Activated CD4-positive, alpha-beta T cell treated with anti-CD3 and anti-CD28 coated beads, Interleukin-2, amount 10 ng/mL, durations not matched to agents 7 days and 5 days (primary cell): ENCODE measurements at places on chromosomes 1 and 21. TPM values are rescaled to one million over a fixed set of nuclear protein-coding genes. Genes with fewer than 3 reads are reported as not detected.
A peak's percentile ranks its signal among the peaks of the same experiment; 100 is the strongest.

C1orf185 gene
- not detected for total RNA-seq

OPTC gene
- not detected for total RNA-seq

PRUNE1 gene
- total RNA-seq, result 18.8 TPM

MASP2 gene
- not detected for total RNA-seq

SLC1A7 gene
- not detected for total RNA-seq

LCE2B gene
- not detected for total RNA-seq

AQP10 gene
- not detected for total RNA-seq

CFAP107 gene
- total RNA-seq, result not detected

DCST2 gene
- 0.50 TPM for total RNA-seq

PACC1 gene
- total RNA-seq, result 9.0 TPM

MTX1 gene
- total RNA-seq, result 32.8 TPM

OR6K6 gene
- total RNA-seq, result not detected

GRCh38 chr1:22485431-22485830, 33.8 kb downstream of the ZBTB40 start:
- no peak for DNase-seq

DNA sequence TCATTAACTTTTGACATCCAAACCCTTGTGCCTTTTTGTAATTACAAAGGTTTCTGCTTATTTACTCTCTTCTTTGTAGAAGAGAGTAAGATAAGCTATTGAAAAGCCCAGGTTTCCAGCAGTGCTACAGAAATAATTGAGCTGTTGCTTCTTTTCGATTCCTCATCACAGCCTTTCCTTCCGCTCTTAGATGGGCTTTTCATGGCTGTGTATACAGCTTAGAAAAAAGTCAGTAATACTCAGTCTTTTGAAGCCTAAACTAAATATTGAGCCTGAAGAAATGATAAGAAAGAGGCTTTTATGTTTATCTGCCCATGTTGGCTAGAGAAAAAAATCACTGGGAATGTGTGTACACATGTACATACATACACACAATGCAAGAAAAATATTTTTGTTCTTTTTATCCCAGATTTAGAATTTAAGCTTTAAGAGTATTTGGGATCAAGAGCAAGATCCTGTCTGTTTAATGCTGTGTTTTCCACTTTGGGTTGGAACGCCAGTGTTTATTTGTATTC, 172.4 kb downstream of the VPS13D start:
- DNase-seq, result no peak

- DNase-seq, result no peak
These were observed 50.8 kb upstream of the COL24A1 start for GRCh38 chr1:86207323-86207722.

DNA sequence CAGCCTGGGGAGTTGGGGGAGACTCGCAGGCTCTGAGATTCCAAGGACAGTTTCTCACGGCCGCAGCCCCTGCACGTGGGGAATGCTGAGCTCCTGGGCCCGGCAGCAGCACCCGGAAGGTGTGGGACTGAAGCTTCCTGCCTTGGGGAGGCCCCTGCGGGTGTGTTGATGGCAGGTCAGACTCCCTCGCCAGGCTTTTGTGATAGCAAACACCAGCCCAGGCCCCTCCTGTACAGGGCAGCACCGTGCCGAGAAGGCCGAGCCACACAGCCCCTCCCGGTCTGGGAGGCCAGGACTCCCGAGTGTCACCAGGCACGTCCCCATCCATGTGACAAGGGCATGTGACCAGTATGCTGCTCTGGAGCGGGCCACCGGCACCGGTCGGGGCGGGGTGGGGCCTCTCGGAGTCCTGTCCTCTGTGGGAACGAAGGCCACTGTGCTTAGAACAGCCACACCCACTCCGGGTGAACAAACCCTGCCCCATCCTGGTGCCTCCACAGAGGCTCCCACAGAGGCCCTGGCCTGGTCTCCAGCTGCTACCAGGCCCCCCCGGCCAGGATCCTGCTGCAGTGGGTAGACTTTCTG, 31.1 kb upstream of the ARHGEF16 start:
- DNase-seq, result no peak

- DNase-seq, result peak; percentile 47
These were observed 63.9 kb downstream of the CD247 start for GRCh38 chr1:167454304-167454893.

DNA sequence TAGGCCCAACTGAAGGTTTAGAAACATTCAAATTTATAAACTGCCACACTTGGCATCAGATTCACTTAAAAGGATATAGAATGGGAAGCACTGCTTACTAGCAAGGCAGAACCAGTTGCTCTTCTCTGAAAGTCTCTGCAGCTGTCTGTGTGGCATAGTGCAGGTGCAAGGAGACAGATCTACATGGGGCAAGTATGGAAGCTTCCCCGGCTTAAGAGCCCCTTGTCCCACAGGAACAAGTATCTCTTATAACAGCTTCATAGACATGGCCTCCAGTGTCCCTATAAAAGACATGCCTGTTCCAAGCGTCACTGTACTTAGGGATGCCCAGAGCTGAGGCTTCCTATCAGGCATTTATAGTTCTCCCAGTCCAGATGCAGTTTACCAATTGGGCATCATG, 26.5 kb downstream of the ZBTB8B start:
- DNase-seq, result no peak

- no peak for DNase-seq
These were observed 111.4 kb downstream of the UCK2 start for GRCh38 chr1:165938844-165939243.

GRCh38 chr1:201530741-201531531, 8.0 kb upstream of the NAV1 start:
- DNase-seq, result peak; percentile 39

- peak; percentile 61 for DNase-seq
These were observed 45.3 kb upstream of the ARHGEF10L start for GRCh38 chr1:17494114-17494729.

GRCh38 chr1:16249596-16250241, 12.7 kb upstream of the CPLANE2 start:
- DNase-seq, result no peak

DNA sequence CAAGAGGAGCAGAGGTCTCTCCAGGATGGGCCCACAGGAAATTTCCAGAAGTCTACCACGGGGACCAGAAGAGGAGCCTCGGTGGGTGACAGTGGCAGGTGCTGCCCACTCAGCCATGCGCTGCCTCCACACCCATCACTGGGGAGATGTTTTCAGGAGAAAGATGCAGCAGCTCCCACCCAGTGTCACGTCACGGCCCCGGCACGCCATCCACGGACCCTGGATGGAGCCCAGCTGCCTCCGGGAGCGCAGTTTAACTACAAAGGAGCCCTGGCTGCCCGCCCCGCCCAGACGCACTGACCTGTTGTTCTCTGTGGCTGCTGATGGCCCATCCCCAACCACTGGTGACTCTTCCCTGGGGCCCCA, 6.8 kb downstream of the TSPEAR start:
- no peak for DNase-seq

DNA sequence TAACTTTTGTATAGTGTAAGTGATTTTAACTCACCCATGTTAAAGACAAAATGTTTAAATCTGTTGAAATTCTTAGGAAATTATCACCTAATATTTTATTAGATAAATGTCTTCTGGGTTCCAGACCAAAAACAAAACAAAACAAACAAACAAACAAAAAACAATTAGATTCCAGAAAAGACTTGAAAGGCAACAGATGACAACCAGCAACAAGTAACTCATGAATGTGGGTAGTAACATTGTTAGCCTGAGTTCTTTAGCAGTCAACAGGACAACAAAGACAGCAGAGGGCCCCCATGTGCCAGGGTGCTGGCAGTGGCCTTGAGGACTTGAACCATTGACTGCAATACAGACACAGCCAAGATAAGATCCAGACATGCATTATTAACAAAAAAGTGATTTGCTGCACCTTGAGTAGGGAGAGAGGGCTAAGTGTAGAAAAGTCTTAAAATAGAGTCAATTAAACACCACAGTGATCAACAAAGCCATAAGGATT, 2.4 kb upstream of the CD247 start:
- DNase-seq, result no peak

DNA sequence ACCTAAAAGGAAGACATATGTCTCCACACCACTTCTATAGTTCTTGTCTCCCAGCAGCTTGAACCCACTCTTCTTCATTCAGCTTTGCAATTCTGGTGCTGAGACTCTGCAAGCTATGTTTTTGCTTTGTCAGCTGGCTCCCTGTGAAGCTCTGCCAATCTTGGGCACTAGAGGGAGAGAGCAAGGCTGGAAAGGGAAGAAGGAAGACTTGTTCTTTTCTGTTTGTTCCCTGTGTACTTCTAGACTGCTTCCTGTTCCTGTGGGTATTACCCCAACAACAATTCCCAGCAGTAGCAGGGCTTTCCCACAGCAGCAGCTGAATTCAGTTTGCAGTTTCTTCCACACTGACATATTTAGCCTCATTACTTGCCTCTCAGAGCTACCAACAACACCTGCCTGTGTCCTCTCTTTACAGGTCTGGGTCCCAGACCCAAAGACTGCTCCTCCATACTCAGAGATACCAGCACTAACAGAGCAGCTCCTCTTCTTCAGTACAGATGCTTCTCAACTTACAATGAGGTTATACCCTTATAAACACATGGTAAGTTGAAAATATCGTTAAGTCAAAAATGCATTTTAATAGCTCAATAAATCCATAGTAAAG, 275.2 kb upstream of the NEGR1 start:
- DNase-seq, result no peak

GRCh38 chr1:109627692-109628399, 8.2 kb downstream of the AMPD2 start:
- peak; percentile 5 for DNase-seq

- DNase-seq, result peak; percentile 35
These were observed 40.1 kb downstream of the DSTYK start for GRCh38 chr1:205171369-205171768.

GRCh38 chr1:22288593-22289241, 145.8 kb upstream of the WNT4 start:
- DNase-seq, result no peak

DNA sequence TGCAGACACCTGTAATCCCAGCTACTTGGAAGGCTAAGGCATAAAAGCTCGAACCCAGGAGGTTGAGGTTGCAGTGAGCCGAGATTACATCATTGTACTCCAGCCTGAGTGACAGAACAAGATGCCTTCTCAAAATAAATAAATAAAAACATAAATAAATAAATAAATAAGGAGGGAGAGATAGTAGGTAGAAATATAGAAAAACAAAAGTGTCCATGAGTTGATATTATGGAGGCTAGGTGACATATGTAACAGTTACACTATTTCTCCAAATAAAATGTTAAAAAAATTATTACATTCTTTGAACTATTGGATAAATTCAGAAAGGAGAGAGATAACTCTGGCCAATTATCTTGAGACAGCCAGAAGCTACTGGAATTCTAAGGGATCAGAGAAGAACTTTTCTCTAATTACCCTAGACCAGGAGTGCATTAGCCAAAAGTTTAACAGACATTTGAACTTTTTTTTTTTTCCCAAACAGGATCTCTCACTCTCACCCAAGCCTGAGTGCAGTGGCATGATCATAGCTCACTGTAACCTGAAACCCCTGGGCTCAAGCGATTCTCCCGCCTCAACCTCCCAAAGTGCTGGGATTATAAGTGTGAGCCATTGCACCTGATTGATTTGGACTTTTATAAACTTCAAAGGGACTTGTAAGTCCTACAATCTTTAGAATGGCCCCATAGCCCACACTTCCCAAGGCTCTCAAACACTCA, 17.6 kb downstream of the SYNJ1 start:
- no peak for DNase-seq

GRCh38 chr1:48450505-48450904, 21.5 kb downstream of the SPATA6 start:
- DNase-seq, result no peak

GRCh38 chr1:58031416-58031815, 515.1 kb downstream of the OMA1 start:
- DNase-seq, result no peak

DNA sequence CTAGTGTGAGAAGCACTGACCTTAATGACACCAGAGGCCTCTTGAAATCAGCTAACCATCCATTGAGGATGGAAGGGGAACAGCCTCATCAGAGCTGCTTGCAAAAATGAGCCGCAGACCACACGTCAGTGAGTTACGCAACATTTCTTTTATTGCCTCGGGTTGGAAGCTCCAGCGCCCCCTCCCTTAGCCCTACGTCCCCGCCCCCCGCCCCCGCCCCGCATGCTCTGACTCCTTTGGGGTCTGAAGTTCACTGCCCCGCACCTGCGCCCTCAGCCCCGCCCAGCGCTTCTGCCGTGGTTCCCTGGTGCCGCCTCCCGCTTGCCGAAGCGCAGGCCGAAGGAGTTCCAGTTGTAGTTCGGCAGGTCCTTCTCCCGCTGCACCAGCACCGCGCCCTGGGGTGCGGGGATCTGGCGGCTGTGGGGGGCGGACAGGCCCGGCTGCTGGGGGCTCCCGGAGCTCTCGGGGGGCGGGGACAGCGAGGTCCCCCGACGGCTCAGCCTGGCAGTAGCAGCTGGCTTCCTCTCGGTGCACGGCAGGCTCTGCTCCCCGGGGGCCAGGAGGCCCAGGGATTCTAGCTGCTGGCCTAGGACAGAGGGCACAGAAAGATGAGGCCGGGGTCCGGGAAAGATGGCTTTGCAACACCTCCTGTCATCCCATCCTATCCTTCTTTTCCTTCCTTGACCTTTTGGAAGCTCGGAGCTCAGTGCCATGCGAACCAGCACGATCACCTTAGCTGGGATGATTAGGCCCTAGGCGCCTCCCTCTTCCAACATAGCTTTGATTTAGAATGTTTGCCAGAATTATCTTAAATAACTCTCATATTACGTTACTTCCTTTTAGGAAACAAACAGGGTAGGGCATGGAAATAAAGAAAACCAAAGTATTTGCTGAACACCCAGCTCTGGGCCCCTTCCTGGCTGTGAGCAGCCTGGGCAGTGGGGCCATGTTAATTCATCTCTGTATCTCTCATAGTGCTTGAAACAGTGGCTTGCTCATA, 5.8 kb downstream of the KISS1 start:
- DNase-seq, result no peak

- no peak for DNase-seq
These were observed 31.1 kb downstream of the CASZ1 start for GRCh38 chr1:10765304-10765703.
